Stomach (tissue), 19 donors: ENCODE measurements at places on chromosomes 16 and 17.

DNA sequence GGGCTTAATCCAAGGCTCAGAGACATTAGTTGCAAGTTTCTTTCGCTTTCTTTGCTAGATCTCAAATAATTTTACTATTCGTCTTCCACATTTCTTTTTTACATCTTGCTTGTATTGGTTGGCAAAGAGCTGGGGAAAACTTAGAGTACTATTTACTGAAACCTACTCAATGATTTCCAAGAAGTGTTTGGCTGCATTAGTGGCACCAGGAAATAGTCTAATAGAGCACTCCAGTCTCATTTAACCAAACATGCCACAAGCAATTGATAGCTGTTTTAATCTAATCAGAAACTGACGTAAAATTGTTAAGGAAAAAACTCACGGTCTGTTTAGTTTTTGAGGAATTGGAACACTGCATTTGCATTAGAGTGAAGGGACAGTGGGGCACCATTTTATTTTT, 29.0 kb downstream of the NUP93 start:
- DNase-seq = no peak

- no peak for DNase-seq
Observed at GRCh38 chr17:31051506-31051905, 43.3 kb upstream of the NF1 start.

DNA sequence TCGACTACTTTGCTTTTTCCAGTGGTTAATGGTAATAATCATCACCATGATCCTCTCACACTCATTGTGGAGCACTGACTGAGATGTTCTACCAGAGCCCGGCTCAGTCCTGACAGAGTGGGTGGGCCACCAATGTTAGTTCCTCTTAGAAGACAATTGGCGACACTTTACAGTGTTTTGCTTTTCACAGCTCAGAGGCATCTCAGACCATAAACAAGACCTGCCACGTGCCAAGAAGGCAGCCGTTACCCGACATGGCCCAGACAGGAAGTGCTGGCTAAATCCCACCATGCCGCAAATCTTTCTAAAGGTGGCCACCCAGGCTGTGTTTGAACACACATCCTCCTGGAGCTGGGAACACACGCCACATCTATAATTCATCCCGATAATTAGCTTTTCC, 103.7 kb downstream of the XYLT1 start:
- no peak for DNase-seq

- DNase-seq = no peak
Observed at GRCh38 chr17:68941761-68942160, 13.4 kb downstream of the ABCA8 start.

GRCh38 chr16:84378567-84378966, 10.2 kb downstream of the ATP2C2 start:
- DNase-seq = no peak

DNA sequence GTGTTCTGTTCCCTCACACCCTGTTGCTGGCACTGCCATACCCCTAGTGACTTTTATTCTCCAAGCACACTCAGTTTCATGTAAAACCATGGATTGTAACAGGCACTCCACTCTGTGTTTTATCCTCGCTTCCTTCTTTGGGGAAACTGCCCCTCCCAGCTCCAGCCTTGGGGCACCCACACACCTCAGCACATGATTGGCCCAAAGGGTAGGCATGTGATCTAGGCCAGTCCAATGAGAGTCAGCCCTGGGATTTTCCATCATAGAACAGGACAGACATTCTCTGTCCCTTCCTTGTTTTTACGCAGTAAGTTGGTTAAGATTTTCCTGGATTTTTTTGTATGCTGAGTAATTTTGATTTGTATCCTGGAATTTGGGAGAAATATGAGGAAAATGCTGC, 115.4 kb downstream of the C16orf95 start:
- DNase-seq = no peak

GRCh38 chr17:20270369-20270768, 197.0 kb downstream of the LGALS9B start:
- DNase-seq = no peak

DNA sequence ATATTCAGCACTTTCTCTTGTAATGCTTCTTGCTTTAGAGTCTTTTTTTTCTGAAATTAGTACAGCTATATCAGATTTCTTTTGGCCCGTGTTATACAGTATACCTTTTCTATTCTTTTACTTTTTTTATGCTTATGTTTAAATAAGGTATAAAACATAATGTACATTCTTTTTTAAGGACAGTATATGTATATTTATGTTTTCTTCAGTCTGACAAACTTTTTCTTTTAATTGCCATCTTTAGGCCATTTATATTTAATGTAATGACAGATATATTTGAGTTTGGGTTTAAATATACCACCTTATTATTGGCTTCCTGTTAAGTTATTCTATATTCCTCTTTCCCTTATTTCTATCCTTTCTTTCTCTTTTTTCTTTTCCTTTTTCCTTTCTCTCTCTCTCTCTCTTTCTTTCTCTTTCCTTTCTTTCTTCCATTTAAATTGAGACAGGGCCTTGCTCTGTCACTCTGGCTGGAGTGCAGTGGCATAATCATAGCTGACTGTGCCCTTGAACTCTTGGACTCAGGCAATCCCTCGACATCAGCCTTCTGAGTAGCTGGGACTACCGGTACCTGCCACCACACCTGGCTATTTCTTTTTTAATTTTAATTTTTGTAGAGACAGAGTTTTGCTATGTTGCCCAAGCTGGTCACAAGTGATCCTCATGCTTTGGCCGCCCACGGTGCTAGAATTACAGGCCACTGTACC, 61.7 kb downstream of the WWOX start:
- no peak for DNase-seq

DNA sequence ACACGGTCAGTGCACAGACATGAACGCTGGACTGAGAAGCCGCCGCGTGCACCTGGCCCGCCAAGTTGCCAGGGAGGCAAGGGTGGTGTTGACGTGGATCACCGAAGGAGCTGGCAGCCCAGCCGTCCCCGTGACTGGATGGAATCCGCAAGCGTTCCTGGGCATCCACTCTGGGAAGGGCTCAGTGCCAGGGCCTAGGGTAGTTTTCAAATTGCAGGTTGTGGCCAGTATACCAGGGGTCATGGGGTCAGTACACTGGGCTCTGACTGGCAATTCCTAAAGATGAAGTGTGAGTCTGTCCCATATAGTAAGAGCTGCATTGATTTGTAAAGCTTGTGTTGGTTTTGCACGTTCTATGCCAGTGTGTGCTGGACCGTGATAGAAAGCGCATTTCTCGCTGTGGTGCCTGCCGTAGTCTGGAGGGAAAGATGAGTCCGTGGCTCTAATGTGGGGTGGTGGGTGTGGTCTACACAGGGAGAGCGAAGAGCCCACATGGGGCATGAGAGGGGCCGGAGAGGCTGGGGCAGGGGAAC, 21.1 kb upstream of the METRNL start:
- DNase-seq = no peak

DNA sequence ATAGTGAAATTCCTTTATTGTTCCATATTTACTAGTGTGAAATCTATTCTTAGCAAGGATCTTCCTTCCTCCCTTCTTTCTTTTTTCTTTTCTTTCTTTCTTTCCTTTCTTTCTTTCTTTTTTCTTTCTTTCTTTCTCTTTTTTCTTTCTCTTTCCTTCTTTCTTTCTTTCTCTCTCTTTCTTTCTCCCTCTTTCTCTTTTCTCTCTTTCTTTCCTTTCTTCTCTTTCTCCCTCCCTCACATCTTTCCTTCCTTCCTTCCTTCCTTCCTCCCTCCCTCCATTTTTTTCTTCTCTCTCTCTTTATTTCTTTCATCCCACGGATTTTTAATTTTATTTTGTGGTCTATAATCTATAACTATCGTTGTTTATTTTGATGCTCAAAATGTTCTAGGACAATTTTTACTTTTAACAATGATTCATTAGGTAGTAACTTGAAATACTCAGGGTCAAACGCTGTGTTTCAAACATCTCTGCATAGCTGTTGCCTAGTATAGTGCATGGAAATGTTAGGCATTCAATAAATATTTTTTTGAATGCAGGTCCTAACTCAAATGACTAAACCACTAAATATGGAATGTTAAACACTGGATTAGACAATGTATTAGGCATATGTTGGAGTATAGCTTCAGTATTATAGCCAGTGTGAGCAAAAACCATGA, 178.3 kb downstream of the MAP2K6 start:
- no peak for DNase-seq

- DNase-seq = no peak
Observed at GRCh38 chr17:71801301-71801700, 319.5 kb upstream of the SOX9 start.

DNA sequence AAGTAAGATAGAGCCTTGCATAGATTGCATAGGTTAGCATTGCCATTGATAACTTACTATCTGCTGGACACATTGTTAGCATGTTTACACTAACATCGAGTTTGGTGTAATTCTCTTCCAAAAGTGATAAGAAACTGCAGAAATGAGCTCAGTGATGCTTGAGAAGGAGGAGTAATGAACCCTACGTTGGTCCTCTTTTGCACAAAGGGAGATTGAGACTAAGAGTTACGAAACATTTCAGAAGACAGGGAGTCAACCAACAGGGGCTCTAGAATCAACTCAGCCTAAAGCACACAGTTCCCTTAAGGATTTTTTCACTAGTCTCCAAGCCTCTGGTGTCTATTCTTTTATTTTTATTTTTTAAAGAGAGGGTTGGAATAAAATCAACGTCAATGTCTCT, 6.8 kb downstream of the CCL7 start:
- no peak for DNase-seq

- no peak for DNase-seq
Observed at GRCh38 chr16:50771366-50771765, 29.5 kb downstream of the CYLD start.

DNA sequence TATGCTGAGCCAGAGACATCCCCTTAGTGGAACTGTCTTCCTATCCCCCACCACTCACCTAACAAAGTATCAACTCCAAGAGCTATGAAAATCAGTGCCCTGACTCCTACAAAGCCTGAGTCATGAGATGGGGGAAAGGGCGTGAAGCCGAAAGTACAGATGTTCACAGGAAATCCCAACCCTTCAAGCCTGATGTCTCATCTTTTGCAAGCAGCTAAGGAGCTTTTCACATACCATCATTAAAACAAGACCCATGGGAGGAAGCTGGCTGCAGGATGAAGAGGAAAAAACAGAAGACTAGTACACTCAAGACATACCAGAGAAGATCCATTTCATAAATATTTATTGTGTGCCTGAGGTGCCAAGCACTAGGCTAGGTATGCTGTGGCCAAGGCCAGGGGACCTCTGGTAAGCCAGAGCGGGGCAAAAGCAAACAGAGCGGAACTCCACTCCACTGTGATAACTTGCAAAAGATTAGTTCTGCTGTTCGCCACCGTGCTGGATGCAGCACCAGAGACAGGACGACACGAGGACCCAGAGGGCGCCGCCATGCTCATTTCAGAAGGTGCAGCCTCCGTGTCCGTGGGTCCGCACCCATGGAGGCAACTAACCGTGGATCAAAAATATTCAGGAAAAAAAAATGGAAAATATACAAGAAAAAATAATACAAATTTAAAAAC, 4.5 kb upstream of the MNT start:
- peak; percentile 26 for DNase-seq

- DNase-seq = no peak
Observed at GRCh38 chr17:64742326-64742725, 80.2 kb upstream of the SMURF2 start.

DNA sequence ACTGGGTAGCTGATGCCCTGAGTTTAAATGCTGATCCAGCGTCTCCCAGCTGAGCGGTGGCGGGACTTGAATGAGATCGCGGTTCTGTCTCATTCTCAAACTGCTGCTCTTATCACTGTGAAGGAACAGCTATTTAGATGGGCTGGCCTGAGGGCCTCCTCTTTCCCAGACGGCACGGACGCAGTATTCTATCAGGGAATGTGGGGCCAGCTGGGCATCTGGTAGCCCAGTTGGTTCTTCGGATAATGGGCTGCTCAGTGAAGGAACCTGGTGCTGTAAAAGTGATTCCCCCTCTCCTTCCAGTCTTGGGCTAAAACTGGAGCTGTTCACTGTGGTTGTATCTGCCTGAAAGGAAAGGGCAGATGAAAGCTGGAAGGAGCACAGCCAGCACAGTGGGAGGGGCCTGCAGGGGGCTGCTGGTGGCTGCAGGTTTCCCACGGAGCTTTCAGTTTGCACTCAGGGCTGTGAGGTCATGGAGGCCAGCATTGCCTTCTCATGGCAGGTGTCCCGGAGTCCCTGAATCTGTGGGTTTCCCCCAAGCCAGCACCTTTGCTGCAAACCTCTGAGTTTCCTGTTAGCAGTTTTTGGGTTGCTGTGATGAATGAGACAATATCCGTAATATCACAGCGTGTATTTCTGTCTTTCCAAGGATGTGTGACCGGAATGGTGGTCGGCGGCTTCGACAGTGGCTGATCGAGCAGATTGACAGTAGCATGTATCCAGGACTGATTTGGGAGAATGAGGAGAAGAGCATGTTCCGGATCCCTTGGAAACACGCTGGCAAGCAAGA, 3.6 kb downstream of the IRF8 start:
- peak; percentile 39 for DNase-seq

- no peak for DNase-seq
Observed at GRCh38 chr16:6111390-6111789, 1013.8 kb upstream of the EEF2KMT start.

DNA sequence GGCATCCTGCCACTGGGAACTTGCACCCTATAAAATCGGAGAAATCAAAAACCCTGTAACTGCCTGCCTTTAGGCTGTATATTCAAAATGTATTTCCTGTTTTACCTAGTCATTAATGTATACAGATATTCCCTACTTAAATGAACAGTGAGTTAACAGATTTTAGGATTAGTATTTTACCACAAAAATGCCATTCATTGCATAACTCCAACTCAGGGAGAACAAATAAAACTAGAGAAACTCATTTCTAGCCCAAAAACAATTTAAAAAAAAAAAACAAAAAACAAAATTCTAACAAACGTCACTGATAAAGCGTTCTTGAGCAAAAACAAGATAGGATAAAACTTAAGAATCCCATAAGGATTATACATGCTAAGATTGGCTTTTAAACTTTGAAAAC, 3.7 kb upstream of the DHX33 start:
- no peak for DNase-seq

GRCh38 chr17:17837380-17837821, 615 bp upstream of the SREBF1 start:
- peak; percentile 75 for DNase-seq

GRCh38 chr16:87064731-87065445, 252.3 kb downstream of the C16orf95 start:
- DNase-seq = no peak

- DNase-seq = peak; percentile 82
Observed at GRCh38 chr16:70770626-70771552, 30.1 kb downstream of the VAC14 start.

- peak; percentile 44 for DNase-seq
Observed at GRCh38 chr17:76791053-76791980, 53.4 kb downstream of the MFSD11 start.

GRCh38 chr17:4998732-4999429, 1.1 kb downstream of the KIF1C start:
- DNase-seq = peak; percentile 73
